ENCODE measurements at places on chromosomes 2 and 18.

DNA sequence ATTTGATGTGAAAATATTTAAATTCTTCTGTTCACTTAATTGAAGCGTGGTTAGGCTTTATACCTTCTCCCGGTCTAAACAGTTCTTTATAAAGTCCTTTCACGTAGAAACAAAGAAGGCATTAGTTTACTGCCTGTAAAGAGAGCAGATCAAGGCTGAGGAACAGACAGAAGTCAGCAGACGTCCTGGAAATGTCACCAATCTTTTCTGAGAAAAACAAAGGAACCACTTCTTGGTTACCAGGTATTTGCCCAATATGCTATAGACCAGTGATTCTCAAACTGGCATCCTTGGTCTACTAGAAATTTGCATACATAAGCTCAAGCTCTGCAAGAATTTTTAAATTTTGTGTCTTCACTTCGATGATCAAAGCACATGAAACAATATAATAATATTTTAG lies 89.2 kb upstream of the STK17B start:
- DNase-seq: no peak

DNA sequence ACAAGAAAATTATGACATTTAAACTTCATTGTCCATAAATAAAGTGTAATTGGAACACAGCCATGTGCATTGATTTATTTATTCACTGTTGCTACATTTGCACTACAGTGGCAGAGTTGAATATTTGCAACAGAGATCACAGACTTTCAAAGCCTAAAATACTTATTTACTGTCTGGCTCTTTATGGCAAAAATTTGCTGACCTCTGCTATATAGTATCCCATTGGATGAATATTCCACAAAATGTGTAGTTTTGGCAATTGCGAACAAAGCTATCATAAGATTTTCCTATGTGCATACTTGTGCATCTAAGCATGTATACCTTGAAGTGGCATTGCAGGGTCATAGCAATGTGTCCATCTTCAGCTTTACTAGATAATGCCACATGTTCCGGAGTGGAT lies 32.1 kb downstream of the CCDC85A start:
- no peak for DNase-seq

GRCh38 chr18:46559296-46559695 lies 97.7 kb downstream of the LOXHD1 start:
- no peak for DNase-seq

- DNase-seq: no peak
Measured at GRCh38 chr2:127426501-127427354, 8.5 kb downstream of the PROC start.

DNA sequence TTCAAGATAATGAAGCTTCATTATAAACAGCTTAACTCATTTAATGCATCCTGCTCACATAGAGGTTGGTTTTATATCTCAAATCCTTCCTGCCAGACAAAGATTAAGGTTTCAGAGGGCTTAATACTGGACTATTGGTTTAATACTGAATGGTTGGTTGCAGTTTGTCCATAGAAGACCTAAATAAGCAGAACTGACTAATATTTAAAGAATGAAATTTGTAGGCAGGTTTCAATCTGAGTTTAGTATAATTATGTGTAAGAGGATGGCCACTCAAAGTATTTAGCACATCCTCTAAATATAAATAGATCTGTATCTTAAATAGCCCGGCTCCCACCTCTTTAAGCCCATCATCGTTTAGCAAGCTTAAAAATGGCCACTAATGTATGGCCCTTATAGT lies 92.5 kb downstream of the EPB41L5 start:
- DNase-seq: peak; percentile 5

GRCh38 chr18:47522359-47522758 lies 270.9 kb upstream of the SKOR2 start:
- DNase-seq: no peak

DNA sequence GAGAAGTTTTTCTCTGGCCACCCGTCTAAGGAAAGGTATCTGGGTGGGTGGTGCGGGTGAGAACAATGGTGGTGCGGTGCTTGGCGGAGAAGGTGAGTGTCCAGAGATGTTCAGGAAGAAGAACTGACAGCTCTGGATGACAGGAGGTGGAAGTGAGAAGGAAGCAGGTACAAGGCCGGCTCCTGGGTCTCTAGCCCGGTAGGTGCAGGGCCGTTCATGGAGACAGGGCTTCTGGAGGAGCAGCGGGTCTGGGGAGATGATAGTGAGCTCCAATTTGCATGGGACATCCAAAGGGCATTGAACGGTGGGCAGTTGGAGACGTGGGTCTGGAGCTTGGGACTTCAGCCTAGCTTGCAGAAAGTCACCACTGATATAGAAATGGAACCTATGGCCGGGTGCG lies 979 bp upstream of the FAHD2B start:
- DNase-seq: no peak

DNA sequence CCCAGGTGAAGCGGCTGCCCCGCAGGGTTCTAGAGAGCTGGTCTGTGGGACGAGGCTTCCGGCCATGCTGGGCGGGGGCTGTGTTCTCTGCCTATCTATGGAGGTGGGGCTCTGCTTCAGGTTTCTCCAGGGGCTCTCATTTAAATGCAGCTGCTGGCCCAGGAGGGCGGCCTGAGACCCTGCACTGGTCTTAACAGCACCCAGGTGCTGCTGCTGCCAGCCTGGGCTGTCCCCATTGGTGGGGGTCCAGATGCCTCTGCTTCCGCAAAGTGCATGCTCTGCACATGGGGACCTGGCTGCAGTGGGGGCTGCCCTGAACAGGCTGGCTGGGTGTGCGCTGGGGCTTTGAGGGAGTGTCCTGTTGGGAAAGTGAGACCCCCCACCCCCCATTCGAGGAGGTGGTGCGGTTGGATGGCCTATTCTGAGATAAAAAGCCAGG lies 29.7 kb upstream of the ALLC start:
- no peak for DNase-seq

DNA sequence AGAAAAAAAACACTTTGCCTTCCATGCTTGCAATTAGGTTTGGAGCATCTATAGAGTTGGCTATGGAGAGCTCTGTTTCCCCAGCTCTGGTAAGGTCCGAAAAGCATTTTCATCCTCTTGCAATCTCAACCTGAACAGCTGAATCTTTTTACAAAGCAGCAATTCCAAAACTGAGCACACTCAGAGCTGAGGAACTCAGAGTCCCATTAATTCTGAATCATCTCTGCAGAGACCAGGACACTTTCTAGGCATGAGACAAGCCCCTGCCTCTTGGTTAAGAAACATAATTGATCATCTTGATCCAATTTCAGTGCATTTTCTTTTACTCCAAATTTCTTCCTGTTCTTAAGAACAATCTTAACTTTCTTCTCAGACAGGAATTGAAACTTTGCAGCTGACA lies 4.2 kb downstream of the CNGA3 start:
- no peak for DNase-seq

DNA sequence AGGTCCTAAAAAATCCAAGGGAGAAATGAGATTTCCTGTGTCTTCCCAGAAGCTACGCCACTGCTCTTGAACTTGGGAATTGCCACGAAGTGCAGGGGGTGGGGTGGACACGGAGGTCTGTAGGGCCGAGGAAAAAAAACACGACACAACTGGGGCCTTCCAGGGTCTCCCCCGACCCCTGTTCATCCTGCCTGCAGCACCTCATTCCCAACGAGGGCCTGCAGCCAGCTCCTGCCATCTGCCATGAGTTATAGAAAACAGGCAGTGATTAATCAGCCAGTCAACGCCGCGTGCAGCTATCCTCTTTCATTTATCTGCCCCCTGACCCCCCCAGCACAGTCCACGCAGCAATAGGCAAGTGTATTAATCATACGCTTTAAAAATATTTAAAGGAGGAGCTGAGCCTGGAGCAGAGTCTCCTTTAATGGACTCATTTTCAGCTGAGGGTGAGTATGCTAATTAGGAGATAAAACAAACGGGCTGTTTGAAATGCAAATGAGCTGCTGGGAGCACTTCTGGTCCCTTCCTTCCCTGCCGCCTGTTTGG lies 209.9 kb downstream of the TFCP2L1 start:
- peak; percentile 93 for DNase-seq

DNA sequence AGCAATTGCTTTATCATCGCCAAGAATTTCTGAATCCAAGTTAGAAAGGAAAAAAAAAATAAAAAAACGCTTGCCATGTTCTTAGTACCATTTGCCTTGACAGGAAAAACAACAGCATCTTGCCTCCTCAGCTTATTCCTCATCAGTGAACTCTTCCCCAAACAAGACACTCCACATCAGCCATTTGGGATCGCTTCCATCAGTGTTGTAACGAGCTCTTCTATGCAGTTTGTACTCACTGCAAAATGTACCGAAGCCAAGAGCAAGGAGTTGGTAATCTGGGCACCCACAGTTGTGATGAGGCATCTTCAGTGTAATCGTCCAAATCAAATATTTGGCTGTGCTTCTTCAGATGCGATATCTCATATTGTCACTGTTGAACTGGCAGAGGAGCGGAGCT lies 503.7 kb downstream of the TMEM182 start:
- no peak for DNase-seq

- no peak for DNase-seq
Measured at GRCh38 chr2:235576337-235576910, 82.6 kb downstream of the AGAP1 start.

- no peak for DNase-seq
Measured at GRCh38 chr2:8258406-8258805, 423.4 kb upstream of the ID2 start.

DNA sequence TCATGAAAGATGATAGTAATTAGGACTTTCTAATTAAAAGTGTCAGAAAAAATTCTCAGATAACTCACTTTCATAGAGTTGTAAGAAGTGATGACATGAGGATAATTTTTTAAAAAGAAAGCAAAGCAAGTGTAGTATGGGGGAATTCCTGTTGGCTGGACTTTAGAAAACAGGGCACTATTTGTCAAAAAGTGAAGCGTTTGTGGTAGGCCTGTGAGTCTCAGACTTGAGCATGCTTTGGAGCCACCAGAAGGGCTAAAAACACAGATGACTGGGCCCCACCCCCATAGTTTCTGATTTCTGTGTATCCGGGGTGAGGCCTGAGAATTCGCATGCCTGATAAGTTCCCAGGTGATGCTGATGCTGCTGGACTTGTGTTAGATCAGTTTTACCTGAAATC lies 222.6 kb upstream of the LRRTM1 start:
- DNase-seq: no peak

- DNase-seq: no peak
Measured at GRCh38 chr18:57429167-57430078, 5.8 kb upstream of the ONECUT2 start.

DNA sequence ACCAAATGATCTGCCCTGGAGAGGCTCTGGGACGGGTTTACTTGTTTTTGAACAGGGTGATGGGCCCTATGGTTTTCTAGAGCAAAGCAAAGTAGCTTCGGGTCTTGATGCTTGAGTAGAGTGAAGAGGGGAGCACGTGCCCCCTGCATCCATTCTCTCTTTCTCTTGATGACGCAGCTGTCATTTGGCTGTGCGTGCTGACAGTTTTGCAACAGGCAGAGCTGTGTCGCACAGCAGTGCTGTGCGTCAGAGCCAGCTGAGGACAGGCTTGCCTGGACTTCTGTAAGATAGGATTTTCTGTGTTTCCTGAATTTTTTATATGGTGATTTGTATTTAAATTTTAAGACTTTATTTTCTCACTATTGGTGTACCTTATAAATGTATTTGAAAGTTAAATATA lies 11.9 kb downstream of the ACKR3 start:
- DNase-seq: no peak

GRCh38 chr2:39649511-39649910 lies 16.2 kb upstream of the TMEM178A start:
- no peak for DNase-seq

GRCh38 chr18:75582940-75583339 lies 155.4 kb upstream of the SMIM21 start:
- DNase-seq: no peak

GRCh38 chr2:60759654-60760053 lies 3.6 kb downstream of the PAPOLG start:
- DNase-seq: no peak

- DNase-seq: peak; percentile 95
Measured at GRCh38 chr2:38274286-38275276, 102.5 kb downstream of the ATL2 start.

GRCh38 chr18:37156330-37156942 lies 327.5 kb downstream of the KIAA1328 start:
- peak; percentile 8 for DNase-seq

- no peak for DNase-seq
Measured at GRCh38 chr2:2879781-2880180, 497.8 kb downstream of the EIPR1 start.

Data from choroid plexus epithelial cell (primary cell).